ENCODE measurements at places on chromosomes 3 and 15.

- DNase-seq: peak; percentile 40
Observed at GRCh38 chr3:63228677-63229076, 49.4 kb upstream of the SYNPR start.

DNA sequence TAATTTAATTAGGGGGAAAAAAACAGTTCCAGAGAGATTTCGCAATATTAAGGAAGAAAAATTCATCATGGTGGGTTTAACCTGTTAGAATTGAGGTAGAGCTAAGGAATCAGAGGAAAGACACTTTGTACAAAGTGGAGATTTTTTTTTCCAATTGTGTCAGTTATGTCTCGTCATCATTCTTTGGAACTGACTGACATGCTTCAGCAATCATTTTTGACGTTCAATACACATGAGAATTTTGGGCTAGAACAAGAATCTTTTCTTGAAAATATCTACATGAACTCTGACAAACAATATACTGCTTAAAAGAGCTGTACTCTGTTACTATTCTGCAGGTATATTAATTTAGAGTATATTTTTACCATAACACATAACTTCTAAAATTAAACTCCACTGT lies 878.6 kb downstream of the CADM2 start:
- DNase-seq: no peak

GRCh38 chr3:50515565-50516439 lies 12.4 kb upstream of the CACNA2D2 start:
- DNase-seq: no peak

DNA sequence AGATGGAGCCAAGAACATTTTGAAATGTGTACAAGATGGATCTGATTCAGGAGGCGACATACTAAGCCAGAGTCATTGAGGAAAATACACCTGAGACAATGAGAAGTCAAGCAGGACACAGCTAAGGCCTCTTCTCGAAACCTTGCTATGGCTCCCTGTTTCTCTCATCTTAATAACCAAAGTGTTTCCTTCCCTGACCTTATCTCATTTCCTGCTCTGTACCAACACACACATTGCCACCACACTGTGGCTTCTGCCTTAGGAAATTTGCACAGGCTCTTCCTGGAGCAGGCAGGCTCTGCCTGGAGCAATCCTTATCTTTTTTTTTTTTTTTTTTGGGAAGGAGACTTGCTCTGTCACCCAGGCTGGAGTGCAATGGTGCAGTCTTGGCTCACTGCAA lies 36.6 kb downstream of the OXSM start:
- DNase-seq: no peak

DNA sequence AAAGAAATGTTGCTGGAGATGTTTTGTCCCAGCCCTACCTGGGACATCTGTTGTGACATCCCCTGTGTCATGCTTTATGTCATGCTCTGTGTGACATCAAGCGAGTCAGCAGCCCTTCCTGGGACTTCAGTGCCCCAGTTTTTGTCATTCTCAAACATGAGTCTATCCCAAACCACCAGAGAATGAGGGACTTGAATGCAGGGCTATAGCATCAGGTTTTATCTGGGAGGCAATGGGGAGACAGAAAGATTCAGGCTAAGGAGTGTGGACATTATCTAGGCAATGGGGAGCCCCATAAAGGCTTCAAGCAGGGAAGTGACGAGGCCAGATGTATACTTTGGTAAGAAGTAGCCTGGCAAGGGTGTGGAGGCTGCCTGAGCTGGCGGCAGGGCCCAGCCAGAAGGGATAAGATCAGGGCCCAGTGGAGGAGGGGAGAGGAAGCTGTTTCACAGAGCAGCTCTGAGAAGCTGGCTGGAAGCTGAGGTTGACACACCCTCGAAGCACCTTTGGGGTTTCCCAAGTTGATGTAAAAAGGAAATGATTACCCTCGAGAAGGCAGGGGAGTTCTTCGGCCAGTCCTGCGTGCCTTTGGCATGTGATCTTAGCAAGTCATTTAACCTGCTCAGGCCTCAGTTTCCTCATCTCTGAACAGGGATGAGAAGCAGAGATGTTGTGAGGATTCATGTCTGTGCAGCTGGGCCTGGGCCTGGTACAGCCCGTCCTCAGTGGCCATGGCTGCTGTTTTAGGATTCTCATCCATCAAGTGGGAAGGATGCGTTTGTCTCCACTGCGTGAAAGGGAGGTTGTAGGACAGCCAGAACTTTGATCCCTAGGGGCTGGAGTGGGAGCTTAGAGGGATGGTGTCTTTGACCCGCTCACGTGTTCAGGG lies 34.3 kb downstream of the IRAK2 start:
- DNase-seq: no peak

Measured in NCI-H2081 (cell line).